Lung microvascular endothelial cell (primary cell): ENCODE measurements at places on chromosomes 16 and 17. TPM values are rescaled to one million over a fixed set of nuclear protein-coding genes. Genes with fewer than 3 reads are reported as not detected.

The GRIN2C gene
- under 0.01 TPM in 2 replicates for total RNA-seq

The SPATA22 gene
- 1.6 TPM in 1 of 2 replicates, not detected in the other for total RNA-seq

The RMI2 gene
- total RNA-seq: 0.99 and 2.8 TPM in 2 replicates

The HAP1 gene
- total RNA-seq: under 0.01 and 0.20 TPM in 2 replicates

The PAQR4 gene
- 2.6 and 4.1 TPM in 2 replicates for total RNA-seq

The HOXB13 gene
- under 0.01 TPM in 1 of 2 replicates, not detected in the other for total RNA-seq

The PDE6G gene
- total RNA-seq: 1.1 and 4.8 TPM in 2 replicates

The KRT9 gene
- not detected in 2 replicates for total RNA-seq

The CDIP1 gene
- 5.7 and 6.0 TPM in 2 replicates for total RNA-seq

DNA sequence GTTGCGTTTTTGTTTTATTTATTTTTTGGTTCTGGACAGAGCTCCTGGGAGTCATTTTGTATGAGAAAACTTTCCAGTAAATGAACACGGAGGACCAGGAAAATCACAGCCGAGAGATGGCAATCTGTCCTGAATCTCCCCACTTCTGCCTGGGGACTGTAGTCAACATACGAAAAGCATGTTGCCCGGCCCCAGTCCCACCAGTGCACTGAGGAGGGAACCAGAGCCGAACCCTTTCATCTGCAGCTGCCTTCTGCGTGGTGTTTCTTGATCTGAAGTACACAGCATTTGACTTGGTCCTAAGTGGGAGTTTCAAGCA lies 18.9 kb downstream of the SNX11 start:
- DNase-seq: no peak

GRCh38 chr16:57196286-57196685 lies 10.2 kb downstream of the RSPRY1 start:
- no peak for DNase-seq

GRCh38 chr16:72666267-72666666 lies 381.7 kb downstream of the ZFHX3 start:
- no peak for DNase-seq

GRCh38 chr17:81223762-81224130 lies 981 bp upstream of the CEP131 start:
- no peak for DNase-seq

DNA sequence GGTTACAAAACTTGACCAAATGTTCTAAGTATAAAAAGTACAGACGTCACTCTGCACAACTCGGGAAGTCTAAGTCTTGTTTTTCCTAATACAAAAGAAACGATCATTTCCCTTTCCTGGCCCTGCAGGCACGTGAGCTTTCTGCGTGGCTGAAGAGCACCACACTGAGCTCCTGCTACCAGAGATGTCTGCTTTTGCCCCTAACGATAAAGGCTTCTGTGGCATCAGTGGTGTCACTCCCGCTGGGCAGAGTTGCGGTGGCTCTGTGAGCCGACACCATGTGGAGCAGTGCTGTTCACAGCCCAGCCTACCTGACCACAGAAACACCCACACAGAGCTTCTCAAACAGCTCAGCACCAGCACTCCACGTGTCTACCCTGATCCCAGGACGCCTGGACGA lies 20.5 kb downstream of the EMC8 start:
- DNase-seq: peak; percentile 87

DNA sequence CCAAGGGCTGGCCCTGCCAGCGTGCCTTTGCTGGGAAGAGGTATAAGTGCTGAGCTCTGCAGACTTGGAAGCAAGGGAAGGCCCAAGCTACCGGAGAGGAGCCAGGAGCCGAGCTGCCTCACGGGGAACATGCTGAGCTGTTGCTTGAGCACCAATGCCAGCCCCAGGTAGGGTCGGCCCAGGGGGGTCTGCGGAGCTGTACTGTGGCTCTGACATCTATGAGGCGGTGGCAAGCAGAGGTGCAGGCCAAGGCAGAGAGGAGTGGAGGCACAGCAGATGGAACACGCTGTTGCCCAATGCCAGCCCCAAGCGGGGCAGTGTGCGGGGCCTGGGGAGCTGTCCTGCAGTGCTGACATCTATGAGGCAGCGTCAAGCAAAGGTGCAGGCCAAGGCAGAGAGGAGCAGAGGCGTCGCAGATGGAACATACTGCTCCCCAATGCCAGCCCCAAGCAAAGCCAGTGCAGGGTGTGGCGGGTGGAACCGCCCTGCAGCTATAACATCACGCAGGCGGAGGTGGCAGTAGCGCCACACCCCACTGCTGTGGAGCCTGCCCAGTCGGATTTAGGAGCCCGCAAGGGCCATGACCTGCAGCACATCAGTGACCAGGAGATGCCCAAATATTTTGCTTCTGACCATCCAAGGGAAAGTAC lies 10.0 kb downstream of the GGA2 start:
- DNase-seq: no peak

DNA sequence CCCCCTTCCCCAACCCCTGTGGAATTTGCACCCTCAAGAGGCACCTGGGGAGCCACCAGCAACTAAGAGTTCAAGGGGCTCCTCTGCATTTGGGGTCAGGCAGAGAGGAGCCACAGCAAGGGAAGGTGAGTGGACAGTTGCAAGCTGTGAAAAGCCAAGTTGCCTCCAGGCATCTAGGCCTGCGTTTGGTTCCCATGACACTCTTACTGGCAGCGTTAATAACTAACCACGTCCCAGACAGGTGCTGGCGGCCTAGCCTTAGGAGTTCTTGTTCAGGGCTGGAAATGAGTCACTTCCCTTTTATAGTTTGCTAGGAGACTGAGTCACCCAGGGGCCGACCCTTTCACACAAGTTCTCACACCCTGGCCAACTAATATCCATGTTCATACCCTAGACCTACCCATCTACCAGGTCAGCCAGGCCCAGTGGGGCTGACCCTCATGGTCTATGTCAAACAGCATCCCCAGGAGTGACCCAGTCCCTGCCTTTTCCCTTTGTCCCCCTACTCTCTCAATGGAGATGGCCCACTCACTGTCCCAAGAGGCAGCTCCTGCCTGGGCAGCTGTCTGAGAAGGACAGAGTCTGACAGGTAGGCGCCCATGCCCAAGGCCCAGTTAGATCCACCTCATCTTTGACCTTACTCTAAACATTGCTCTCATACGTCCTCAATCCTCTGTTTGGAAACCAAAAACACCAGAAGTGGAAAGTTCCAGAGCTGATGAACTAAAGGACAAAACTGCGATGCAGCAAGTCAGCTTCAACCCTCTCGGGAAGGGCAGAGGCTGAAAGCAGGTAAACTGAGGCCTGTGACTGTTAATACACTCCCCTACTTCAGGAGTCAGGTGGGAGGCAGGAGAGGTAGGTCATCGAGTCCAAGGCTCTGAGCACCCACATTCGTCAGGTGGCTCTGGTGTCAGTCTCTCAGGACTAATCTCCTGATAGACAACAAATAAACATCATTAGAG lies 300.6 kb downstream of the SOX9 start:
- DNase-seq: peak; percentile 81

DNA sequence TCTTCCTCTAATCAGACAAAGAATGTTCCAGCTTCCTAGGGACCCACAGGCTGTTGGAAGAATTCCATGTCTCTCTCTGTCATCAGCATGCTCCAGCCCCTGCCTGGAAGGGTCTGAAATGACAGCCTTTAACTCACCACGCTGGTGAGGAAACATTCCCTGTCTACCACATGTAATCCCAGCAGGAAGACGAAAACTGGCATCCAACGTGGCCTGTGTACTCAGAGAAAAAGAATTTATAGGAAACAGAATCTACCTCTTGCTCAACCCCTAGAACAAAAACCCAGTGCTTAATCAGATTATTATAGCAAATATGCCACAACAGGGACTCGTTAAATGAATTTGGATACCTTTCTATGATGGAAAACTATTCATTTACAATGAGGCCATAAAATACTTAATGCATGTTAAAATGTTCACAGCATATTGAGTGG lies 147.3 kb upstream of the FOXF1 start:
- DNase-seq: peak; percentile 45

- peak; percentile 7 for DNase-seq
Measured at GRCh38 chr17:56440419-56440818, 153.1 kb upstream of the NOG start.

GRCh38 chr16:57815987-57816745 lies 13.9 kb upstream of the KIFC3 start:
- peak; percentile 91 for DNase-seq

DNA sequence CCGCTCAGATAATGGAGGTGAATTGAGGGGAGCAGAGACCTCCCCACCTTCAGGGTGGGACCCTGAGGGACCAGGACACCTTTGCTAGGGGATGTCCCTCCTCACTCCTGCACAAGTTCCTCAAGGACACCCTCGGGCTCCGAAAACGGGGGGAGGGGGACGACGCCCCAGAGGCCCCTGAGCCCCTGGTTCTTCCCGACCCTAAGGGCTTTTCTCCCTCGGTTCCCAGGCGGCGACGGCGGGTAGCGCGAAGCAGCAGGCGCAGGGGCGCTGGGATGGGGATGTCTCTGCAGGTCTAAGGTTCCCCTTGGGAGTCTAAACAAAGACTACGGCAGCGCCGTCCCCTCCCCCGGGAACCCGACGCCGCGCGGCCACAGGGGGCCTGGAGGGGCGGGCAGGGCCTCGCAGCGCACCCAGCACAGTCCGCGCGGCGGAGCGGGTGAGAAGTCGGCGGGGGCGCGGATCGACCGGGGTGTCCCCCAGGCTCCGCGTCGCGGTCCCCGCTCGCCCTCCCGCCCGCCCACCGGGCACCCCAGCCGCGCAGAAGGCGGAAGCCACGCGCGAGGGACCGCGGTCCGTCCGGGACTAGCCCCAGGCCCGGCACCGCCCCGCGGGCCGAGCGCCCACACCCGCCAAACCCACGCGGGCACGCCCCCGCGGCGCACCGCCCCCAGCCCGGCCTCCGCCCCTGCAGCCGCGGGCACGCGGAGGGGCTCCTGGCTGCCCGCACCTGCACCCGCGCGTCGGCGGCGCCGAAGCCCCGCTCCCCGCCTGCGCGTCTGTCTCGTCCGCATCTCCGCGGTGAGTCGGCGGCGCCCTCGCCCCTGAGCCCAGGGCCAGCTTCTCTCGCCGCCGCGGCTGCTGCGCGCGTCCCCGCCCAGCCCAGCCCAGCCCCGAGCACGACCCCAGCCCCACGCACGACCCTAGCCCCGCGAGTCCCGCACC lies 36.7 kb upstream of the NDRG4 start:
- peak; percentile 74 for DNase-seq

DNA sequence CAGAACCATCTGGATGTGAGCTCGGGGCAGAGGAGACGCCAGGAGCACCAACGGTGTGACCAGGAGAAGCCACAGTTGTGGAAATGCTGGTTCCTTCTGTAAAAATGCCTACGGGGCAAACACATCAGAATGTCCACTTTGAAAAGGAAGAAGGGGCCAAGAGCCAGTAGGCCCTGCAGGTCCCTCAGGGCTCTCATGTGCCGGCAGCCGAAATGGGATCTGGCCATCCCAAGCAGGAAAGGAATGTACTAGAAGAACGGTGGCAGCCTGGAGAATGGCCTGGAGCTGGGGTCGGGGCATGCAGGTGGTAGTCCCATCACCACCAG lies 162.1 kb upstream of the PLCG2 start:
- DNase-seq: no peak

GRCh38 chr16:85447693-85448313 lies 165.3 kb upstream of the GSE1 start:
- no peak for DNase-seq

DNA sequence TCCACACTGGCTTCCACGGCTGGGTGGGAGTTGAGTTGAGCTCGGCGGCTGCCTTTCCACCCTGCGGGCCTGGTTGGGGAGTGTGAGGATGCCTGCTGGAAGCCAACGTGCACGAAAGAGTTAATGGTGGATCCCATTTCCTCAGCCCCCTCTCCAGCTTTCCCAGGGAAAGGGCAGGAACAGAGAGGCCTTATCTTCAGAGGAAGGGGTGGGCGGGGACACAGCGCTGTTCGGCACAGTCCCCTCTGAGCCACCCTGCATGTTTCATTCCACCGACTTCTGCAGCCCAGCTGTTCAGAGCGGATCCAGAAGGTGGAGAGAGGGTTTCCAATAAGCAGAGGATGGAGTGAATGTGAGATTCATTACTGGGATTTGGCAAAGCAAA lies 295.3 kb downstream of the SEC14L1 start:
- peak; percentile 44 for DNase-seq

GRCh38 chr17:36749493-36749892 lies 148.1 kb downstream of the MRM1 start:
- no peak for DNase-seq

GRCh38 chr16:12429756-12430155 lies 373.9 kb downstream of the CPPED1 start:
- no peak for DNase-seq

DNA sequence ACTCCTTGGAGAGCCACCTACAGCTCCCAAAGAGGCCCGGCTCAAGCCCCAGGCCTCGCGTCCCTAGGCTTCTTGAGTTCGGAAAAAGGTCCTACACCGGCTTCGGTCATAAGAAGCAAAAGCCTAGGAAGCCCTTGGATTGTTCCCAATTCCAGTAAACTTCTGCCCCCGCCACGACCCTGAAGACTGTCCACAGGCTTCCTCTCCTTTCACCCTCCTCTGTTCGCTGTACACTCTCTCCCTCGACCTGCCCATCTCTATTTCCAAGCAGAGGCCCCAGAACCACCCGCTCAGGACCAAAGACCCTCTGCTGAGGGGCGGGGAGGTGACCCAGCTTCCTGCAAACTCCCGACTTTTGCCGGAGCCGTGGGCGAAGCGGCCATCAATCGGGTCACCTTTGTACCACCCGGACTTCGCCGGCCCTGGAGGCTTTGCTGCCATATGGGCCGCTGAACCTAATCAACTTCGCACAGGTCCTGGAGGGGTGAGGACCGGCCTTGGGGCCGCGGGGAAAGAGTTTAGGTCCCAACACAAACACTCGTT lies 2.7 kb downstream of the HOXB2 start:
- DNase-seq: no peak

DNA sequence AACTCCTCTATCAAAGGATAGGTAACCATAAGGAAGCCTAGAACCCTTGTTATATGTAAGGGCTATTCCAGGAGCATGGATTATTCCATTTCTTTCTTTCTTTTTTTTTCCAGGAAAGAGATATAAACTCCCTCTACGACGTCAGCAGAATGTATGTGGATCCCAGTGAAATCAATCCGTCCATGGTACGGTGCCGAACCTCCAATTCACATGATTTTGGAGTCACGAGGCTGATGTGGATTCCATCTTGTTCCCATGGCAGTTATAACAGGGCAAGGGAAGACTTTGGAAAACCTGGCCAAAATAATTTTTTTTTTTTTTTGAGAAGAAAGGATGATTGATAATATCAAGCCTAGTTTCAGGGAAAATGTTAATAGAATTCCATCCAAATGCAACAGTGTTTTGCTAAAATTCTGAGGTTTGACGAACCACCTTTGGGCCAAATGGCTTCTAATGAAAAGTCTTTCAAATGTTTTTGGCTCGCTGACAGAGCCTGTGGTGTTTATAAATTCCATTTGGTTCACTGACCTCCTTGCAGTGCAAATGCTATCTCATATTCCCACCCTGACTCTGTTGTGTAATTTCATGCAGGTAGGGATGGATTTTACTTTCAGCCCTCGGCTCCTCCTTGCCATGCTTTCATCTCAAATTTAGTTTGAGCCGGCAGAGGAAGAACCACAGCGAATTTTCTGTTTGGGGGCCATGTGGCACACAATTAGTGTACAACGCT lies 90.0 kb downstream of the SDR42E1 start:
- DNase-seq: peak; percentile 44

GRCh38 chr16:10367616-10368188 lies 18.2 kb upstream of the ATF7IP2 start:
- DNase-seq: no peak
